ENCODE measurements at places on chromosomes 1 and 21. TPM values are rescaled to one million over a fixed set of nuclear protein-coding genes. Genes with fewer than 3 reads are reported as not detected.

- DNase-seq = no peak
- H3K4me1 ChIP-seq = no peaks in the 10 kb centered on the region
- H3K27ac ChIP-seq = no peak overlapping the region
- H3K36me3 ChIP-seq = no peaks in the 10 kb centered on the region
Observed at GRCh38 chr1:244150071-244150470, 99.0 kb downstream of the ZBTB18 start.

- H3K4me1 ChIP-seq = peaks cover 3% of the 10 kb centered on the region
- no peak overlapping the region for H3K4me3 ChIP-seq
- H3K27ac ChIP-seq = no peak overlapping the region
- H3K36me3 ChIP-seq = no peaks in the 10 kb centered on the region
- H3K27me3 ChIP-seq = peaks cover 2% of the 10 kb centered on the region
Observed at GRCh38 chr1:52552236-52552504, 722 bp downstream of the TUT4 start.

DNA sequence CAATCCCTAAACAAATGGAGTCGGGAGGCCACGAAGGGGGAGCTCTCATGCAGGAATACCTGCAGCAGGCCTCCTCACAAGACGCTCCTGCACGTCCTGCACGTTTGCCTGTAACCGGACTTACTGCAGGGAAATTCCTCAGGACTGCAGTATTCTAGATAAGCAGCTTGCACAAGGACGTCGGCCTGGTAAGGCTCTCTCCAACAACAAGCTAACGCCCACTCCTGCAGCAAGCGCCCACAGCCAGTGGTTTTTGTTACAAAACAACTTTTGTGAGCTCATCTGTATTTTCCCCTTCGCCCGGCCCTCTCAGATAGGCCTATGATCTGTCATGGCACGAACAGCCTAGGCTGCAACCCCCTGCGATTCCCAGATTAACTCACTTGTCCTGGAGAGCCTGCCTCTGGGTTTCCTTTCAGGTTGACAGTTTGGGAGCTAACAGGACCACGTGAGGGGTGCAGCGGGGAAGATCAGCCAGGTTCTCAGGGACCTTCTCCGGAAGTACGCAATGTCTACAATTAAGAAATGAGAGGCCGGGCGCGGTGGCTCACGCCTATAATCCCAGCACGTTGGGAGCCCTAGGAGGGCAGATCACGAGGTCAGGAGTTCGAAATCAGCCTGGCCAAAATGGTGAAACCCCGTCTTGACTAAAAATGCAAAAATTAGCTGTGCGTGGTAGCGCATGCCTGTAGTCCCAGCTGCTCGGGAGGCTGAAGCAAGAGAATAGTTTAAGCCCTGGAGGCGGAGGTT lies 921 bp upstream of the MIB2 start:
- no peaks in the 10 kb centered on the region for H3K36me3 ChIP-seq
- peak overlapping the region; percentile 96 for H3K4me3 ChIP-seq
- no peak for DNase-seq
- peak overlapping the region; percentile 70 for H3K27ac ChIP-seq

DNA sequence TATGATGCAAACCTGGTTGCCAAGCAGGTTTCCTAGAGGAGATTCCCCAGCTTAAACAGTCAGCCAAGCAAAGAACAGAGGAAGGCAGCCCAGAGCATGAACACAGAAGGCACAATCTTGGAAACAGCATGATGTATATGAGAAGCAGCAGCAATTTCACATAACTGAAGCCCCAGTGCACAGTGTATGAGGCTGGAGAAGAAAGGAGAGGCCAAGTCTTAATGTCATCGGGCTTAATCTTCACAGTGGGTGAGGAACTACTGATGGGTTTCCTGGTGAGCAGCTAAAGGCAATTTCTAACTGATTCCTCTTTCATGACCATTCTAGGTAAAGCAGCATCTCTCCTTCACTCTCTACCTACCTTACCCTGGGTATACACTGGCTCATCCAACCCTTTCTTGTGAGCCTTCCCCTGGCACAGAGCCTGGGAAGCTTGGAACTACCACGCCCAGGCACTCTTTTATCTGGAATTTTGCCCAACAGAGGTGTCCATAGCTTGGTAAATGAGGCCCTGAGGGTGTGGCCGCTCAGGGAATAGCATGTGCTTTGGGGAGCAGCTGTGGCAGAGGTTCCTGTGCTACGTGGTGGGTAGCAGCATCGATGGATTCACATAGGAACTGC lies 22.0 kb downstream of the FYB2 start:
- no peak overlapping the region for H3K4me3 ChIP-seq
- no peak for DNase-seq
- H3K4me1 ChIP-seq = no peaks in the 10 kb centered on the region
- no peak overlapping the region for H3K27ac ChIP-seq
- no peaks in the 10 kb centered on the region for H3K27me3 ChIP-seq

- H3K27me3 ChIP-seq = peaks cover 2% of the 10 kb centered on the region
- H3K4me3 ChIP-seq = no peak overlapping the region
- peaks cover 44% of the 10 kb centered on the region for H3K4me1 ChIP-seq
- no peaks in the 10 kb centered on the region for H3K36me3 ChIP-seq
- H3K27ac ChIP-seq = no peak overlapping the region
Observed at GRCh38 chr1:65276197-65276939, 33.0 kb upstream of the DNAJC6 start.

GRCh38 chr1:114075546-114076242 lies 78.0 kb downstream of the SYT6 start:
- no peak overlapping the region for H3K27ac ChIP-seq
- peaks cover 19% of the 10 kb centered on the region for H3K36me3 ChIP-seq
- H3K27me3 ChIP-seq = no peaks in the 10 kb centered on the region

DNA sequence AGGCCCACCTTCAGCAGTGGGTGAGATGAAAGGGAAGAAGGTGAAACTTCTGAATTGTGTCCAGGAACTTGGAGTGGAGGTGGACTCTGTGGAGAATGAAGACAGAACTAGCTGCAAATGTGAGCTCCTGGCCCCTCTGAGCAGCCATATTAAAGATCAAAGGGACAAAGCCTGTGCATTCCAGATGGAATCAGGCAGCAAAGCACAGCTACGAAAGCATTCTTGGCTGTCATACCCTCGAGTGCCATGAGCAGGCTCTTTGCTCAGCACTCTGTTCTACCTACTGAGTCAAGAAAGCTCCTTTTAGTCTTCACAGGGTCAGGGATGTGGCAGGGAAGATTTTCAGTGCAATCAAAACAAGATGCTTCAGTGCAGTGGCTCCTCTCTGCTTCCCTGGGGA lies 86.3 kb upstream of the TSPAN2 start:
- no peaks in the 10 kb centered on the region for H3K27me3 ChIP-seq
- no peak for DNase-seq
- no peaks in the 10 kb centered on the region for H3K36me3 ChIP-seq
- no peak overlapping the region for H3K27ac ChIP-seq
- H3K4me1 ChIP-seq = no peaks in the 10 kb centered on the region

DNA sequence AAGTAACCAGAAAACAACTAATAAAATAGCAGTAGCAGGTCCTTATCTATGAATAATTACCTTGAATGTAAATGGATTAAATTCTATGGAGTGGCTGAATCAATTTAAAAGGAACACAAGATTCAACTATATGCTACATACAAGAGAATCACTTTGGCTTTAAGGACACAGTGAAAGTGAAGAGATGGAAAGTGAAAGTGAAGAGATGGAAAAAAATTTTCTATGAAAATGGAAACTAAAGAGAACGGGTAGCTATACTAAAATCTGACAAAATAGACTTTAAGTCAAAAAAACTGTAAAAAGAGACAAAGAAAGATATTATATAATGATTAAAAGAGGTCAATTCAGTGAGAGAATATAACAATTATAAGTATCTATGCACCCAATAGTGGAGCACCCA lies 54.7 kb downstream of the C1orf185 start:
- H3K27ac ChIP-seq = no peak overlapping the region
- H3K4me3 ChIP-seq = no peak overlapping the region
- H3K4me1 ChIP-seq = no peaks in the 10 kb centered on the region

DNA sequence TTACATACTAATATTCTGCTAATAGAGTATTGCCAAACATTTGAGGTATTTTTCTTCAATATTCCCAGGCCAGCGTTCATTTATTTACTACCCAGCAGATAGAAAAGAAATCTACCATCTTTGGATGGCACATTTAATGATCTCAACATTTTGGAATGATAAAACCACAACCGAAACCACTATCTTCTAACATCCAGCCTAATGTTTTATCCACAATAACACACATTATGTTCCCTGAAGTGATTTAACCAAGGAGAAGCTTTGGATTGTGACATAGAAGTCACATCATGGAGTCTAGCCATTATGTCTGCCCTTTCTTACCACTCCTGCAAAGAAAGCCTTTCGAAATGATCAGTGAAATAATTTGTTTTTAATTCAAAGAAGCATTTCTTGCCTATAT lies 497.1 kb upstream of the PLXNA2 start:
- H3K36me3 ChIP-seq = no peaks in the 10 kb centered on the region
- H3K4me1 ChIP-seq = no peaks in the 10 kb centered on the region
- no peak overlapping the region for H3K27ac ChIP-seq
- H3K4me3 ChIP-seq = no peak overlapping the region

CLCN6 gene
- 94.3 TPM for total RNA-seq

SLAMF8 gene
- not detected for total RNA-seq

NPPA gene
- not detected for total RNA-seq

SPRR2G gene
- not detected for total RNA-seq

BATF3 gene
- 0.56 TPM for total RNA-seq

Measured in glutamatergic neuron (in vitro differentiated cells).